ENCODE measurements at places on chromosomes 16 and 17.

DNA sequence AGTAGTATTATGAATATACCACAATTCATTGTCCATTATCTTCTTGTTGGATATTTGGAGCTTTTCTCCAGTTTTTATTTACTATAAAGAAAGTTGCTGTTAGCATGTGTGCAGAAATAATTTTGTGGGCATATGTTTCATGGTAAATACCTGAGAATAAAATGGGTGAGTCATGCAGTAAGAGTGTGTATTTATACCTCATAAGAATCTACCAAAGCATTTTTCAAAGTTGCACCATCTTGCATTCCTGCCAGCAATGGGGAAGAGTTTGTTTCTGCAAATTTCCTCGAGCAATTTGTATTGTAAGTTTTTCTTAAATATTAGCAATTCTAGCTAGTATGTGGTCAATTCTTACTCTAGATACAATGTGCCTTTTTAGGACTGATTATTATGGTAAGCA lies 7.9 kb upstream of the MON1B start:
- no peak for DNase-seq

- DNase-seq = no peak
Measured at GRCh38 chr16:74892574-74893461, 92.1 kb downstream of the WDR59 start.

GRCh38 chr16:10494343-10495030 lies 85.9 kb downstream of the EMP2 start:
- no peak for DNase-seq

DNA sequence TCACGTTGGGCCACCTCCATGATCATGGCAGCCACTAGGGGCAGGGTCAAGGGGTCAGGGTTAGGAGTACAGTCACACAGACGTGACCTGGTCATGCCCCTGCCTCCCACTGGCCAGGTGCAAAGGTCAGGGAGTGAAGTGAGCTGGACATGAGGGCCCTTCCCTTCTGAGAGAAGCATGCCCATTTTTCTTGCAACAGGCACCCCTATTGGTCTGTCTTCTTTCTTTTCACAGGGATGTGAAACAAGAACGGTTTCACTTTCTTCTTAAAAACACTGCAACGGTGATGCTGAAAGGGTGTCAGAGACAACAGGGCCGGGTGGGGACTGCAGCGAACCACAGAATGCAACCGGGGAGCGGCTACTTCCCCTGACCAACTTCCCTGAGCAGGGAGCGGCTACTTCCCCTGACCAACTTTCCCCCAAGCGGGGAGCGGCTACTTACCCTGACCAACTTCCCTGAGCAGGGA lies 52.1 kb upstream of the DOC2B start:
- no peak for DNase-seq

DNA sequence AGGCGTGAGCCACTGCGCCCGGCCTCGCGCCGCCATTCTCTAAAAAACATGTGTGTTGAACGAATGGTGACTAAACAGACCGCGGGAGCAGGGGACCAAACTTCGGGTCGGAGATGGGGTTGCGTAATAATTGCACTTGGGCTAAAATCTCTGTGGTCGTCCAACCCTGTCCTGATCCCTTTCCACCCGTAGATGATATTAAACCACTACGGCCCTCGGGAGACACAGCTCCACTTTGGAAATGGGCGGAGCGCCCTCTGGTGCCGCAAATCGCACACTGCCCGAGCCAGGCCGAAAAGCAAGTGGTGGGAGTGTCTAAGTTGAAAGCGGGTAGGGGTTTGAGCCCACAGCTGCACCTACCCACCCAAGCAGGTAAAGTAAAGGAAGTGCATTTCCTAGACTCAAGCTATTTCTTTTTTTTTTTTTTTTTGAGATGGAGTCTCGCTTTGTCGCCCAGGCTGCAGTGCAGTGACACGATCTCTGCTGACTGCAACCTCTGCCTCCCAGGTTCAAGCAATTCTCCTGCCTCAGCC lies 17.0 kb downstream of the CAVIN1 start:
- peak; percentile 79 for DNase-seq

GRCh38 chr16:7482032-7482431 lies 149.4 kb downstream of the RBFOX1 start:
- no peak for DNase-seq

GRCh38 chr17:51166987-51167931 lies 1.0 kb downstream of the NME2 start:
- DNase-seq = peak; percentile 71

DNA sequence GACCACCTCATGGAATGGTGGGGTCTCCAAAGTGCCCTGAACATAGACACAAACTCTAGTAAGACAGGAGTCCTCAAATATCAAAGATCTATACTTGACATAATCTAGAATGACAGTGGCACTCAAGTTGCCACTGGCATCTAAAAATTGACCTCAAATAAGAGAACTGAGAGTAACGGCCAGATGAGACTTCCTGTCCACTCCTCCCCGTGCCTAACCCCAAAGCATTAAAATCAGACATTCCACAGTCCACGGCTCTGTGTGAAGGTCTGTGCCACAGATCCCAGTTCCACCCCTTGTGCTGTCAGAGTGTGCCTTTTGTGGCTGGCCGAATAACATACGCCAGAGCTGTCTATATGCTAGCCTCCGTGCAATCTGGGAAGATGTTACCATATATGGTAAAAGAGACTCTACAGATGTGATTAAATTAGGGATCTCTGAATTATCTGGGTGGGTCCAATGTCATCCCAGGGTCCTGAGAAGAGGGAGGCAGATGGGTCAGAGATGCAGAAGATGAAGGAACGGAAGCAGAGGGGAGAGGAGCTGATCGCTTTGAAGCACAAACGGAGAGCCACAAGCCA lies 21.0 kb upstream of the EVPL start:
- DNase-seq = no peak

- no peak for DNase-seq
Measured at GRCh38 chr17:63587770-63588169, 12.9 kb upstream of the TACO1 start.

- no peak for DNase-seq
Measured at GRCh38 chr17:9424071-9424640, 151.5 kb downstream of the STX8 start.

- DNase-seq = no peak
Measured at GRCh38 chr16:14304891-14305460, 233.9 kb downstream of the MRTFB start.

GRCh38 chr17:78407387-78408000 lies 29.0 kb downstream of the PGS1 start:
- no peak for DNase-seq

DNA sequence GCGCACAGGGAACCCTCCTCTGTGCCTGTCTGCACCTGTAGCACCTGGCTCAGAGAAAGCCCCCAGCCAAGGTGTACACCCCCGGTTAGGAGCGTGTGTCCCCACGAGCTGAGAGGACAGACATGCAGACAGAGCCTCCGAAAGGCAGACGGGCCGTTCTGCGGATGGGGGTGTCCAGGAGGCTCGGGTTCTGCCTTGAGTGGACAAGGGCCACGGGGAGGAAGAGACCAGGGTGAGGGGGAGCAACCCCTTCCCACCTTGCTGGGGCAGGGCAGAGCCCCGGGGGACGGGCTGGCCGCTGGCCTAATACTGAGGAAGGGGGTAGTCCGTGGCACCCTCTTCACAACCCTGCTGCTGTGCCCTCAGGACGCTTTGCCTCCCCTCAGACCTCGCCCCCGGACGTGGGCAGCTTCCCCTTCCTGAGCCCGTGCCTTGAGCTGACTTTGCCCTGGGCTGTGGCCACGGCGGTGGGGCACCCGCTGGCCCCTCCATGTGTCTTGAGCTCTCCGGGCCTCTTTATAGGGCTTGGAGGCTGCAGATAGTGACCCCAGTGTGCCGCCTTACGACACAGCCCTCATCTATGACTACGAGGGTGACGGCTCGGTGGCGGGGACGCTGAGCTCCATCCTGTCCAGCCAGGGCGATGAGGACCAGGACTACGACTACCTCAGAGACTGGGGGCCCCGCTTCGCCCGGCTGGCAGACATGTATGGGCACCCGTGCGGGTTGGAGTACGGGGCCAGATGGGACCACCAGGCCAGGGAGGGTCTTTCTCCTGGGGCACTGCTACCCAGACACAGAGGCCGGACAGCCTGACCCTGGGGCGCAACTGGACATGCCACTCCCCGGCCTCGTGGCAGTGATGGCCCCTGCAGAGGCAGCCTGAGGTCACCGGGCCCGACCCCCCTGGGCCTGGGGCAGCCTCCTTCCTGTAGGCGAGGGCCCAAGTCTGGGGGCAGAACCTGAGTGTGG lies 5.7 kb downstream of the SLC22A31 start:
- DNase-seq = no peak

DNA sequence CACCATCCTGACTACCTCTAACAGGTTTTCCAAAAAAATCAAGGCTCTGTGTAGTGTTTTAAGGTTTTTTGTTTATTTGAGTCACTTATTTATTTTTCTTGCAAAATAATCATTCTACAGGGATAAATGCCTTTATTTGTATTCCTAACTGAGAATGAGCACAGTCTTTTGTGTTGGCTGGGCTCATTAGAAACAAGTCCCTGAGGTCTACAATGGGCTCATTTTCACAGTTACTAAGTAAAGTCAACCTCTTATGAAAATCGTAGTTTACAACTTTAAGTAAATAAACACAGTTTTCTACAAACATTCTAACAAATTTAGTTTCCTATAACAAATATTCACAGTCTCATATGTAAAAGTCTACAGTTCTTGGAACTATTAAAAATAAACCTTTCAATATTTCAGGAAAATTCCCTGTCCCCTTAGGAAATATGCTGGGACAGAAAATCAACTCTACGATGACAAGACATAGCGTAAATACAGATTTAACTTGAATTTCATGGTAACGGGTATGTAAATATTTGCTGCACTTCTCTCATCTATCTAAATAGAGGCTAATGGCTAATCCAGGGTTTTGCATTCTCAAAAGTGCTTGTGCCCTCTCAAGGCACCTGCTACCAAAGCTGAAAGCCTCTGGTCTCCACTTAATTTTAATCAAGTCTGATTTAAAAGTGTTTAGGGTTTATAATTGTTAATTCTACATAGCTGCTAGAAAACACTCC lies 31.5 kb upstream of the CDH5 start:
- no peak for DNase-seq

DNA sequence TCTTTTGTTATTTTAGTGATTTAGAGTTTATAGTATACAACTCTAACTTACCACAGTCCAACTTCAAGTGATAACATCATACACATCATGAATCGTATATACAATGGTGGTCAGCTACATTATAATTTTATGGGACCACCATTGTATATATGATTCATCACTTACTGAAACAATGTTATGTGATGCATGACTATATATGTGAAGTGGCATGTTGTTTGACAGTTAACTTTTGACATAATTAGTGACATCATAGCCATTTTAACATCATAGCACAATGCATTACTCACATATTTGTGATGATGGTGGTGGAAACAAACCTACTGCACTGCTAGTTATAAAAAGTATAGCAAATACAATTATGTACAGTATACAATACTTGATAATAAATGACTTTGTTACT lies 21.9 kb downstream of the DYNLL2 start:
- DNase-seq = no peak

Data from stimulated activated CD4-positive, alpha-beta T cell treated with anti-CD3 and anti-CD28 coated beads, Interleukin-1b, Interleukin-23, amount 100 ng/mL, for 48 hours (primary cell).